NCI-H446 treated with DMSO at 0.1 percent for 48 hours (cell line): ENCODE measurements at places on chromosomes 2 and 18.

GRCh38 chr2:126686286-126686685 is 30.3 kb downstream of the GYPC start:
- no peak for DNase-seq

DNA sequence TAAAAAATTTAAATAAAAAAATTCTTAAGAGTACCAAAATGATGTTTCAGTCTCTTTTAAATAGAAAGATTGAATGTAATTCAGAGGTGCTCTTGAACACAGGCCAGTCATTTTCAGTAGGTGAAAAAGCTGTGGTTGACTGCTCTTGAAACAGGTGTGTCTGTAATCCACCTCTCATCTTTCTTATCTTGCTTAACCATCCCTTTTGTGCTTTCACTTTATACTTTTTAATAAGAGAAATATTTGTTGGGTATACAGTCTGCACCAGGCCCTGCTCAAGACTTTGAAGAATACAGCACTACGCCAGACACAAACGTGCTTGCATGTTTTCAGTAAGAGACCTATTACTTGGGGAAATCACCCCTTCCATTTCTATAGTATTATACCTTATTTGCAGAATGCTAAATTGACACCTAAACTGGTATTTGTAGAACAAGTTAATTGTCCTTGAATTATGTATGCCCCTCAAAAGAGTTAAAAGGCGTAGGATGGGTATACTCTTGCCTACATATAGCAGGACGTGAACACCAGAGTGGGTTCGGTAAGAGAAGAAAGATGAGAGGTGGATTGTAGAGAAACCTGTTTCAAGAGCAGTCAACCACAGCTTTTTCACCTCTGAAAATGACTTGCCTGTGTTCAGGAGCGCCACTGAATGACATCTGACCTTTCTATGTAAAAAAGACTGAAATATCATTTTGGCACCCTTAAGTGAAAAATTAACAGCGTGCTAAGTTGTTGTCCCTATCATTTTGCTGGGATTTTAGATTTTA is 4.0 kb upstream of the RTN4 start:
- no peak for DNase-seq

DNA sequence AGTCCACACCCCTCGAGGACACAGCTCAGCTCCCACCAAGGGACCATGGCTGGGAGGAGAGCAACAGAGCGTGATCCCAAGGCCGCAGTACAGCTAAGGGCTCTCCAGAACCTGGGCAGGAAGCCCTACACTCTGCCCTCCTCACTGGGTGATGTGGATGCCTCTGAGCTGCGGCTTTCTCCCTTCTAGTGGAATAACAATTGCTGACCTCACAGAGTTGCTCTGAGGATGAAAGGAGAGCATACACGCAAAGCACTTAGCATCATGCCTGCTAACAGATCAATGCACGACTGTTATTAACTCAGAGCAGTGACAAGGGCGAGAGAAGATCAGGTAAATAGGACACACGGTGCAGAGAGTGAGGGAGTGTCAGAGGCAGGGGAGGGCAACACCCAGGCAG is 74.2 kb downstream of the ZFP36L2 start:
- DNase-seq = no peak

DNA sequence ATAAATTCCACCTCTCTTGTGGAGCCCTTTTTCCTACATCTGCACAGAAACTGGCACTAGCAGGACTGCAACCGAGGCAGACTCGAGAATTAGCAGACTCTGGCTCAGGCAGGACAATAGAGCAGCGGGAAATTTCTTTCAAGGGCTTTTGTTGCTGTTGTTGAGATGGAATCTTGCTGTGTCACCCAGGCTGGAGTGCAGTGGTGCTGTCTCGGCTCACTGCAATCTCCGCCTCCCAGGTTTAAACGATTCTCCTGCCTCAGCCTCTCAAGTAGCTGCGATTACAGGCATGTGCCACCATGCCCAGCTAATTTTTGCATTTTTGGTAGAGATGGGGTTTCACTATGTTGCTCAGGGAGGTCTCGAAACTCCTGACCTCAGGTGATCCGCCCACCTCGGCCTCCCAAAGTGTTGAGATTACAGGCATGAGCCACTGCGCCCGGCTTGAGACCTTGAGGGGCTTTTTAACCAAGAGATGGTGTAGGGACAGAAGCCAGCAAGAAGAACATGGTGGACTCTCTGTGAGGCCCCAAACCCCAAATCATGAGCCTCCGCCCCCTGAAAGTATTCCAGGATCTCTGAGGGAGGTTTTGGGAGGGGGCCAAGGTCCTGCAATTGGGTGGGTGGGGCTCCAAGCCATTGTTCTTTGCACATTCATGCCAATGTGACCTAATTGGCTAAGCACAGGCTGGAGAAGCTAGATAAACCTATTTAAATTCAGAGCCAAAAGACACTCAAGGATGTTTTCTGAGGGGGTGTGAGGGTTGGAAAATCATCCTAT is 68.4 kb upstream of the MSH2 start:
- no peak for DNase-seq

GRCh38 chr18:55475916-55476315 is 112.1 kb downstream of the TCF4 start:
- DNase-seq = no peak

DNA sequence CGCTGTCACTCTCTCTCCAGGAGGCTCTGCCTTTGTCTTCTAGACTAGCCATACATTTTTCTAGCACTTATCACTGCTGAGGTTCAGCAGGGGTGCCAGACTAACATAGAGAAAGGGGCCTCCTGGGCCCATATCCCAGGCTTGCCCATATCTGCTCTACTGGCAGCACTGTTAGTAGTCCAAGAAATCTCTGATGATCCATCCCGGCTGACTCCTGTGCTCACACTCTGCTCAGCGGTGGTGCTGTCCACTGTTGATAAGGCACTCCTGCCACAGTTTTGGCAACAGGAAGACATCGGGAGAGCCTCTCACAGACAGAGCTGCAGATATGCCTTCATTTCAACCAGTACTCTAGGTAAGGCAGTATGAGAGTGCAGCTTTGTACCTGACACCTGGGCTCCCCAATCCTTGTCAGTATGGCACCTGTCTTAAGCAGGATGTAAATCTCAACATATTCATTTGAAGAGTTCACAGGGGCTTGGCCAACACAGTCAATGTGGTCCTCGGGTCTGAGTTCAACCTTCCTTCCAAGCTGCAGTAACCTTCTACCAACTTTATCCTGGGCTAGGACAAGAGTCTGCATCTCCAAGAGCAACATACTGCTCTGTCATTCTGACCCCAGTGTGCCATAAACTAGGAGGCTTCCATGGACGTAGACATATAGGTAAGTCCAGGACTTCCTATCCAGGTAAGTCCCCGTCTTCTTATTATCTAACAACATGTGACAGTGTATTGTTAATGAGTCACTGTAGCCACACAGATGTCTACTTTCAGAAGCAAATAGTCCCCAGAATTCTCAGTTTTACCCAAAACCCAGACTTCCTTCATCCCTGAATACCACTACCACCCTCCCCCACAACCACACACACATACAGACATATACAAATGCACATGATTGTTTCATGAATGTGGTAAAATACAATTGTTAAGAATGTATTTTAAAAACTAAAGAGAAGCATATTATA is 16.2 kb downstream of the KLF7 start:
- DNase-seq = no peak

DNA sequence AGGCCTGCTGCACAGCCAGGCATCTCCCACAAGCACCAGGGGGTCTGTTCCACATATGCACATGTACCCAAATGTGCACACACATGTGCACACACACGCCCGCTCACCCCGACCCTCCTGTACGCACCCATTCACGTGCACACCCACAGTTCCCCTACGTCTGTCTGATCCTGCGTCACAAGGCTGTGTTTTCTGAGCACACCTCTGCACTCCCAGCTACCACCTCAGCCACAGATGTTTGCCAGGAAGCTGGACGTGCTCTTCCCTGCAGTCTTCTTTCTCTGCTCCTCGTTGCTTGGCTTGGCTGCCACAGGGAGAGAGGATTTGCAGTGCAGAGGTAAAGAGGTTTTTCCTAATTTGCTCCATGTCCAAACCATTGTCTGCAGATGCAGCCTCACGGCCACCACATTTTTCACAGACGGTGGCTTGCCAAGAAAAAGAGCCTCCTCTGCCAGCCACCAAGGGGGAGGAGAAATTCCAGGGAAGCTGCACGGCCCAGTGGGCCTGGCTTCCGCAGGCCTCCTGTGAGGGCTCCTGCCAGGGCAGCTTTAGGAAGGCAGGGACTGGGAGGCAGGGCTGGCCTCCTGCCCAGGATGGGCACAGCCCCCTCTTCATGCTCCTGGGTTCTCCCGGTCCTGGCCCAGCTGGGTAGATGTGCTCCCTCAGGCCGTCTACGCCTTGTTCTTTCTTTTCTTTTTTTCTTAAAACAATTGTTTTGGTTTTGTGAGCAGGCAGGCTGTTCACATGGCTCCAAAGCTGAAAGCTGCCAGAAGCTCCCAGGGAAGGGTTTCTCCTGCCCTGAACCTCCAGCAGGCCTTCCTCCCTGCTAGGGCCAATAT is 29.3 kb upstream of the HS6ST1 start:
- peak; percentile 87 for DNase-seq

DNA sequence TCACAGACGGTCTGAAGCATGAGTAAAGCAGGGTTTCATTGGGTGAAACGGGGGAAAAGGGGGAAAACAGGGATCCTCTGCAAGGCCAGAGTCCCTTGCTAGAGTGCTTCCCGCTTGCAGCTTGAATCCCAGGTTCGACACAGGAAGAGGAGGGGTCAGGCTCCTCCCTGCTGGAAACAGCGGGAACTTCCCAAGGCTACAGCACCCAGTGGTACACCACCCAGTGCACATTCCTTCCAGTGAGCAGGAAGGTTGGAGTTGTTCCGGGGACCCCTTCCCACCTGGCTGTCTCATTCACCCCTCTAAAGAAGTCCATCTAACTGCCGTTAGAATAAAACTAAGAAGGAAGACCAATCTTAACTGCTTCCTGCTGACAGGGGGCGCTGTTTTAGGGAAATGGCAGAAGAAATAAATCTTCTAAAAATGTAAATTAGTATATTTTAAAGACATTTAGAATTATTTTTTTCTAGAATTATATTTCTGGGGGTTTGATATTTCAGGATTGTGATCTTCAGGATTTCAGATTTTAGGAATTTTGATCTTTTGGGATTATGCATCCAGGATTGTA is 230.9 kb downstream of the RBM43 start:
- no peak for DNase-seq

DNA sequence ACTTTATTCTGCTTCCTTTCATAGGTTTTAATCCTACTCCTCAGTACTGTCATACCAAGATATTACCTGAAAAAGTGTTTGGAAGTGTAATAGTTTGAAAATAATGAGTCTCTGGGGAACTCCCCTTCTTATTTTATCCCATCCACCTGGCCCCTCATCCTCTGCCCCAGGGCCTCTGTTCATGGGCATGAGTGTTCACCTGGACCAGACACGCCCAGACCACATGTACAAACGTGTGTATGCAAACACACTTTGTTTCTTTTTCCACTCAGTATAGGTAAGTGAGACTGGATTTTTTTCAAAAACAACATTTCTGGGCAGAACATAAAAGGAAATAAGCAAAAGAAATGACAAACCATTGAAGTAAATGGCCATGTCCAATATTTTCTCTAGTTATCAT is 62.1 kb upstream of the THSD7B start:
- DNase-seq = no peak

DNA sequence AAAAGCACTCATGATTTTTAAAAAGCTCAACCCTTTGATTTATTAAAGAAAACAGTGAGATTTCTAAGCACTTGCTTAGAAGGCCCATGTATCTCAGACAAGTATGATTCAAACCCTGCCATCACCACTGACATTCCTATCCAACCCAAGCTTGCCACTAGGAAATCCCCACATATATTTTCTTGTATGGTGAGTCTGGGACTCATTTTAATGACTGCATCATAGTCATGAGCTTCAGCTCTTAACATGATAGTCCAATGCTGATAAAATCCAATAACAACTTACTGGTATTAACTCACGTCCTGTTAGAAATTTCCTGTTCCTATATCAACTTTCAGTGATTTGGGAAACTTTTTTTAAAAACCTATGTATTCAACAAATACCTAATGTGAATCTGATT is 39.4 kb upstream of the NCKAP5 start:
- DNase-seq = no peak
